ENCODE measurements at places on chromosomes 2 and 18. TPM values are rescaled to one million over a fixed set of nuclear protein-coding genes. Genes with fewer than 3 reads are reported as not detected.
A peak's percentile ranks its signal among the peaks of the same experiment; 100 is the strongest.

ANKRD30BL gene
- total RNA-seq = not detected

CRIM1 gene
- total RNA-seq = 27.4 TPM

PAX8 gene
- total RNA-seq = not detected

DNA sequence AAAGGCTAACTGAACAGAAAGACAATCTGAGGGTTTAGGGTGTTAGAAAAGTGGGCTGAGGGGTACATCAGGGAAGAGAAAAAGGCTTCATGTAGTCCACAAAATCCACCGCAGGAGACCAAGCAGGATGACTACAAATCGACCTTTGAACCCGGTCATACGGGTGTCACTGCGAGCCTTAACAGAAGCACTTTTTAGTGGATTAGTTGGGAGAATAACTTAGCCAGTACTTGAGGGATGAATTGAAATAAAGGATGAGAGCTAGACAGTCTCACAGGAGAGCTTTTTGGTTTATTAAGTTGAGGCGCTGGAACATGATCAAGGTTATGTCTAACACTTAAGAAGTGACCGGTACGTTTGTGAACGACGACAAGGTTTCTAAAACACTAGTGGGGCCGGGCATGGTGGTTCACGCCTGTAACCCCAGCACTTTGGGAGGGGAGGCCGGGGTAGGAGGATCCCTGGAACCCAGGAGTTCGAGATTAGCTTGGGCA is 217.7 kb downstream of the MCFD2 start:
- H3K27me3 ChIP-seq = no peaks in the 10 kb centered on the region
- H3K4me3 ChIP-seq = peak overlapping the region; percentile 59
- no peaks in the 10 kb centered on the region for H3K36me3 ChIP-seq

GRCh38 chr2:153462338-153462859 is 16.2 kb downstream of the RPRM start:
- no peak overlapping the region for H3K4me3 ChIP-seq
- no peaks in the 10 kb centered on the region for H3K27me3 ChIP-seq
- H3K27ac ChIP-seq = no peak overlapping the region
- no peaks in the 10 kb centered on the region for H3K36me3 ChIP-seq

GRCh38 chr18:11392292-11392691 is 217.1 kb upstream of the SLC35G4 start:
- H3K4me3 ChIP-seq = no peak overlapping the region
- DNase-seq = no peak
- H3K36me3 ChIP-seq = no peaks in the 10 kb centered on the region
- no peaks in the 10 kb centered on the region for H3K27me3 ChIP-seq
- H3K27ac ChIP-seq = no peak overlapping the region

- no peak overlapping the region for H3K4me3 ChIP-seq
- H3K36me3 ChIP-seq = no peaks in the 10 kb centered on the region
- H3K27me3 ChIP-seq = no peaks in the 10 kb centered on the region
- peak; percentile 91 for DNase-seq
- H3K27ac ChIP-seq = no peak overlapping the region
These were observed 759.4 kb downstream of the ADCYAP1 start for GRCh38 chr18:1663879-1664705.

DNA sequence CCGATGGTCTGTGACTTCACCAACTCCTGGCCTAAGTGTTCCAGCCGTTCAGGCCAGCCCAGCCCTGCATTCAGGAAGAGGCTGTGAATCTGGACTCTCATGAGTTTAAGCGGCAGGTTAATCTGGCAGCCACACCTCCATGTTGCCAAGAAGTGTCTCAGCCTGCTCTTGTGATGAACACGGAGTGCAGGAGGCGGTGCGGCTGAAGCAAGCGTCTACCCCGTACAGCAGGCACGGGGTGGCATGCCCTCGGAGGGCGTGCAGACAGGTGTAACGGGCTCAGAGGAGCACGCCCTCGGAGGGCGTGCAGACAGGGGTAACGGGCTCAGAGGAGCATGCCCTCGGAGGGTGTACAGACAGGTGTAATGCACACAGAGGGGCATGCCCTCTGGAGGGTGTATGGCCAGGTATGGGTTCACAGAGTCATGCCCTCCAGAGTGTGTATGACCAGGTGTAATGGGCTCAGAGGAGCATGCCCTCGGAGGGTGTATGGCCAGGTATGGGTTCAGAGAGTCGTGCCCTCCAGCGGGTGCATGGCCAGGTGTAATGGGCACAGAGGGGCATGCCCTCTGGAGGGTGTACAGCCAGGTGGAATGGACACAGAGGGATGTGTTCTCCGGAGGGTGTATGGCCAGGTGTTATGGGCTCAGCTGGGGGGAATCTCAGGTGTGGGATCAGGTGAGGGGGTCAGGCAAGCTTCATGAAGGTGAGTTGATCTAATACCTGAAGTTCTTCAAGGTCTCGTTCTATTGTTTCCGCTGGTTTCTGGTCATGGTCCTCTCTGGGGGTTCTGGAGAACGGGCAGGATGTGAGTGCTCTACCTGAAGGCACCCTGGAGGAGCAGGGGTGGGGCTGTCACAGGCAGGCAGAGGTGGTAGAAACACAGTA is 22.6 kb downstream of the CROCC2 start:
- no peak overlapping the region for H3K4me3 ChIP-seq
- no peaks in the 10 kb centered on the region for H3K36me3 ChIP-seq
- DNase-seq = no peak
- H3K4me1 ChIP-seq = no peaks in the 10 kb centered on the region

GRCh38 chr2:215619022-215619958 is 183.4 kb upstream of the FN1 start:
- no peak for DNase-seq
- no peaks in the 10 kb centered on the region for H3K4me1 ChIP-seq
- H3K27me3 ChIP-seq = no peaks in the 10 kb centered on the region
- no peaks in the 10 kb centered on the region for H3K36me3 ChIP-seq
- H3K27ac ChIP-seq = 0 out of 2 replicates have a peak overlapping the region, but pooled peaks have one; percentile 8

- no peaks in the 10 kb centered on the region for H3K27me3 ChIP-seq
- H3K4me1 ChIP-seq = peaks cover 34% of the 10 kb centered on the region
- DNase-seq = no peak
- H3K27ac ChIP-seq = no peak overlapping the region
- H3K4me3 ChIP-seq = no peak overlapping the region
- no peaks in the 10 kb centered on the region for H3K36me3 ChIP-seq
These were observed 79.0 kb downstream of the STPG4 start for GRCh38 chr2:47076126-47076506.
